ENCODE measurements at places on chromosomes 2 and 18.

GRCh38 chr2:23516520-23517256 lies 131.7 kb downstream of the KLHL29 start:
- no peak for DNase-seq

DNA sequence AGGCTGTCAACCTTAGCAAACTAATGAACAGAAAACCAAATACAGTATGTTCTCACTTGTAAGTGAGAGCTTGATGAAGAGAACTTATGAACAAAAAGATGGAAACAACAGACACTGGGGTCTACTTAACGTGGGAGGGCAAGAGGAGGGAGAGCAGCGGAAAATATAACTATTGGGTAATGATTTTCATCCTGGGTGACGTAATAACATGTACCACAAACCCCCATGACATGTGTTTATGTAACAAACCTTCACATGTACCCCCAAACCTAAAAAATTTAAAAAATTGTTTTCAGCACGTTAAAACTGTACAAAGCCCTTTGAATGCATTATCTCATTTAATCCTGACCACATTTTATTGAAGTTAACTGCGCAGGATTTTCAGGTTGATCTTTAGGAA lies 64.9 kb upstream of the RBMS1 start:
- DNase-seq, result no peak

DNA sequence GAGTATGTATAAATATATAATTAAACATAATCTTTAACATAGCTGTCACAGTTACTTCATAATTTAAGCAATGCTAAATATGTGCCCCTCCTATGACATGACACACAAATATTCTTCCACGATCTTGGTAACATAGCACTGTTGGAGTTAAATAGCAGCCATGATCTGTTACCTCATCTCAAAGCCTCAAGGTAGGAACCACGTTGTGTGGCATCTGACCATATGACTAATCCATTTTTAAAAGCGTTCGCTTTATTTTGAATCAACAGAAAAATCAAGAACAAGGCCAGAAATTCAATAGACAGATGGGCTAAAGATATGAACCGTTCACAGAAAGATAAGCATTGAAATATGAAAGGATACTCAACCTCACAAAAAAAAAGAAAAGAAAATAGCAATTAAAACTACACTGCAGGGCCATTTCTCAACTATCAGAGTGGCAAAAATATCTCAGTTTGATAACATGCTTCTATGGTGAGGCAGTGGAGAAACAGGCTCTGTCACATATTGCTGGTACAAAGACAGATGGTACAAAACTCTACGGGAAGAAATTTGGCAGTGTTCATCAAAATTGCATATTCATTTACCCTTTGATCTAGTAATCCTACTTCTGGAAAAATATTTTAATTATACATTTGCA lies 105.9 kb downstream of the TMX3 start:
- DNase-seq, result no peak

DNA sequence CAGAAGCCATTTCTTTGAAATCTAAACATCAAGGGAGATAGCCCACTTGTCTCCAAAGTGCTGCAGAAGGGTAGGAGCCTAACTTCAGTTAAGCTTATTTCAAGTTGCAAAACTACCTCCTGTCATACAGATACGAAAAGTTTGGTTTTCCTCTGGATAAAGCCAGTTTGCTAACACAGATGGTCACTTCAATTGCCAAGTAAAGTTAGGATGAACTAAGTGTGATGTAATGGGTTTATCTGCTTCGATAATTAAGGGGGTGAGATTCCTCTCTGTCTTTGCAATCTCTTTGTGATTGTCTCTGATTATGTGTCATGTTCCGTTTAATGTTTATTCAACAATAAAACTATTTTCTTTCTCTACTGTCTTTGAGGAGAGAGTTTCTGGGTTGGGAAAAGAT lies 156.4 kb downstream of the SLC39A10 start:
- DNase-seq, result no peak

GRCh38 chr2:121063471-121063870 lies 221.5 kb downstream of the TFCP2L1 start:
- no peak for DNase-seq

GRCh38 chr2:25159949-25160348 lies 8.4 kb downstream of the POMC start:
- no peak for DNase-seq

GRCh38 chr18:24043403-24043802 lies 28.8 kb downstream of the TTC39C start:
- no peak for DNase-seq

DNA sequence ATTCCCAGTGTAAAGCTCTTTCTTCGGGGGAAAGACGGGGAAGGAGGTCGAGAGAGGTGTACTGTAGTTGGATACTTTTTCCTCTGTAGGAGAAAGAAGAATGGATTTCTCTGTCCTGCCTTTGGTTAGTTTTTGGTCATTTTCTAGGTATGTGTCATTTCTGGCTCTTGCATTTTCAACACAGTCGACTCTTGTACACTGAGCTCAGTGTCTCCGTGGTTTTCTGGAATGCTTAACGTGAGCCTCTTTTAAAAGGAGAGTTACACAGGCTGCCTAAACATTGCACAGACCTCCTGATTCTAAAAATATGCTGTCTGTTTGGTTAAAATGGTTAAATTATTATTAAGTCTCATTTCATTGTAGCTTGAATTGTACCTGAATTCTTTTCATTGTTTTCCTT lies 21.8 kb upstream of the GLS start:
- DNase-seq, result no peak
